Left renal cortex interstitium (tissue), 4 donors: ENCODE measurements at places on chromosomes 4 and X.
A peak's percentile ranks its signal among the peaks of the same experiment; 100 is the strongest.

GRCh38 chr4:141486375-141486997 lies 149.9 kb upstream of the IL15 start:
- no peak for DNase-seq

DNA sequence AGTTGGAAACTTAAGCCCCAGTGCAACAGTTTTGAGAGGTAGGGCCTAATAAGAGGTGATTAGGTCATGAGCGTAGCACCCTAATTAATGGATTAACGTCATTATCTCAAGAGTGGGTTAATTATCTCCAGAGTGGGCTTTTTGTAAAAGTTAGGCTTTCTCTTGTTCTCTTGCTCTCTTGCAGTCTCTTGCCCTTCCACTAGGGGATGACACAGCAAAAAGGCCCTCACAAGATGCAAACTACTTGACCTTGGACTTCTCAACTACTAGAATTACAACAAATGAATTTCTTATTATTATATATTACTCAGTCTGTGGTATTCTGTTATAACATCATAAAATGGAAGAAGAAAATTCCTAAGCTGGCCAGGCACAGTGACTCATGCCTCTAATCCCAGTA lies 22.1 kb upstream of the NDST3 start:
- DNase-seq, result no peak

GRCh38 chrX:80749404-80749803 lies 60.3 kb downstream of the BRWD3 start:
- no peak for DNase-seq

DNA sequence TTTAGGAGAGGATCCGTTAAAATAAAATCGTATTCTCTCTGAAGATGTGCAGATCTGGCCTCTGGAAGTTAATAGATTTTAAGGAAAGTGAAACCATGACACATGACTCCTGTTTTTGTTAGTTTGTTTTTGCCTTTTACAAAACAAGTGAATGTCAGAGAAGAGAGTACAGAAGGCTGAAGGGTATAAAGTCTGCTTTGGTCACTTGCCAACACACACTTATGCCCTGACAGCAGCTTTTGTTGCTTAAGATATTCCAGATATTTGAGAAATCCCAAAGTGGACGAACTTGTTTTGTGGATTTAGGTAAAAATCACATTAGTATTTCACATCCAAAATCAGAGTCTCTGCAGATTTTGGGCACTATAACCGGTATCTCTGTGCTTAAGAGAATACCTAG lies 192.4 kb upstream of the RASGEF1B start:
- no peak for DNase-seq

DNA sequence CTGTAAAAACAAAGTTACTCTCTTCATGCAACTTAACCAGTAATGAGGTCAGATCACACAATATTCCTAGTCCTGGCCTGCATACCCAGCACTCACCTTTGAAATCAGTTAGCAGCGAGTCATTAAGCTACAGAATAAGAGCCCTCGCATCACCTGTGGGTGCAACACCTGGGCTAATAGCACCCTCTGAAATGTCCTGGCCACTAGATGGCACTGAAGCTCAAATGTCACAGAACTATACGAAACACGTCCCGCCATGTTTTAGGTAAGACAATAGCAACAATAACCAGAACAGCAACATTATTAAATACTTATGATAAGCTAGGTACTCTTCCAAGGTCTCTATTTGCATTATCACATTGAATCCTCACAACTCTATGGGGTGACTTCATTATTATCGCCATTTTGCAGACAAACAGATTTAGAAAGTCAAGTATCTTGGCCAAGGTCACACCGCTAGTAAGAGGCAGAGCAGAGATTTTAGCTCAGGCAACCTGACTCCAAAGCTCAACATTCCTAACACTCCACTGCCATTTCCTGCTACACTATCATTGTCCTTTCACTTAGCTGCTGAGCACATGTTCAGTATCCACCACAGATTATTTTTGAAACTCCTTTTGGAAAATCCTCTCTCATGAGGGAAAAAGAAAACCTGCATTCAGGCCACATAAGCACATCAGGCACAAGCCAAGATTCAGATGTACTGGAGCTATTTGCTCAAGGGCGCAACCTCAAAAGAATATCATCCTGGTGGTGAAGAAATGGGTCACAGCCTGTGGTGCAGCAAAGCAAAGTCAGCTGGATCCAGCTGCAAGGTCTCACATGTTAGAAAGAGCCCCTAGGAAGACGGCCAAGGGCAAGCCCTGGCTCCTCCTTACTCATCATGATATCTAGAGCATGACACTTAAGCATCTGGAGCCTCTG lies 59.5 kb upstream of the KDR start:
- DNase-seq, result no peak

GRCh38 chr4:83516042-83516772 lies 19.7 kb upstream of the GPAT3 start:
- DNase-seq, result no peak

DNA sequence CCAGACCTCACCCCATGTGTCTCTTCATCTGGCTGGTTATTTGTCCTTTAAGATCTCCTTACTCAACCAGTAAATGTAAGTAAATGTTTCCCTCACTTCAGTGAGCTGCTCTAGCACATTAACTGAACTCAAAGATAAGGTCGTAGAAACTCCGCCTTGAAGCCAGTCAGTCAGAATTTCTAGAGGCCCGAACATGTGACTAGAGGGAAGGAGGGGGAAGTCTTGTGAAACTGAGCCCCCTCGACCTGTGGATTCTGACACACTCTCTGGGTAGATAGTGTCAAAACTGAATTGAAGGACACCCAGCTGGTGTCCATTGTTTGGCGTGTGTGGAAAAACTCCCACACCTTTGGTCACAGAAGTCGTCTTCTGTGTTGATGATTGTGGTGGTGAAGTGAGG lies 933.9 kb downstream of the ADGRL3 start:
- no peak for DNase-seq

DNA sequence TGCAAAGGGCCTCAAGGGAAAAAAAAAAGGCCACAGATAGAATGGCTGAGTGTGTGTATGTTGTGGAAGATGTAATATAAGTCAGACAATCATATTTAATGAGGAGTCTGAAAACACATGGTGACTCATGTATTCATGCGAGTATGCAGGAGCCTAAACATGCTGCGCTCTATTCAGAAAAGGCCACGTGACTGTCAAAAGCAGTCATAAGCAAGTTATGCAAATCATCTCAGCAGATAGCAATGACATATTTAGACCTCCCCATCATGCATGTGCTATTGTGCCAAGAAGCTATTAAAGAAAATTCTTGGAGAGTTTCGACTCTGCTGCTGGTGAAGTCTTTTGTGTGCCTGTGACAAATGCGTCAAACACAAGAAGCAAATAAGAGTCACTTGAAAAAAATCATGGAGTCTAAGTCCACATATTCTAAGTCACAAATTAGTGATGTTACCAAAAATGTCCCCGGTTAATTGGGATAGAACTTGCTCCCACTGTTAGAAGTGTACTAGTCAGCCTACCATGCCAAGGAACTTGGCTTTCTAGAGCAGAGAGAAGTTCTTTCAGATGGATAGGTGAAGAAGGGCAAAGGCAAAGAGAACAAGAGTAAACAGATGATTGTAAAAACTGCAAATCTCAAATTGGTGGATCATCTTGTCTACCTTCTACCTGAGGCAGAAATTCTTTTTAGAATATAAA lies 5.0 kb downstream of the LNX1 start:
- no peak for DNase-seq

GRCh38 chrX:133390676-133391075 lies 24.6 kb downstream of the GPC4 start:
- DNase-seq, result no peak

GRCh38 chr4:82136161-82136801 lies 237.5 kb downstream of the HNRNPD start:
- DNase-seq, result no peak

DNA sequence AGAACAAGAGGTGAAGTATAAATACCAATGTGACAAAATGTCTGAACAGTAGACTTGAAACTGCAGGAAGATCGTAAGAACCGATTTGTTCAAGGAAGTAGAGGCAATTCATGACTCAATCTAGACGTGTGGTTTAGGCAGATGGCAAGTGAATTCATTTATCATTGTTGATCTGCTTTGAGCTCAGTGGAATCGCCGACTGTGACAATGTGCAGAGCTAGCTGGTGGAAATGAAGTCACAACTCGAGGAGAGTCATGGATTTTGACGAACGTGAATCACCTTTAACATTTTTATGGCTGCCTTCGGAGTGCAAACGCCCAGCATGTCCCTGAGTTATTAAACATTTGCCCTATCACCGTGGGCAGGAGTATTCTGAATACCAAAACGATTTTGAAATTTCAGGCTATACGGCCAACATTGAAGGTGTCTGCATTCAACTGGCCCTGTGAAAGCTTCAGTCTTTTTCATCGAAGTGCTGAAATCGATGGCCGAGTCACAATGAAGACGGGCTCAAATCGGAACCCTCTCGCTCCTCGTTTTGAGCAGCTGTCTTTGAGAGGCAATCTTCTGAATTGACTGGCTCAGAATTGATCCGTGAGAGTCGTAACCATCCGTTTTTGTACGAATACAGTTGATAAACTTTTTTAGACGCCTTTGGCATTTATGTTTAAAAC lies 689 bp upstream of the OGT start:
- peak; percentile 21 for DNase-seq

DNA sequence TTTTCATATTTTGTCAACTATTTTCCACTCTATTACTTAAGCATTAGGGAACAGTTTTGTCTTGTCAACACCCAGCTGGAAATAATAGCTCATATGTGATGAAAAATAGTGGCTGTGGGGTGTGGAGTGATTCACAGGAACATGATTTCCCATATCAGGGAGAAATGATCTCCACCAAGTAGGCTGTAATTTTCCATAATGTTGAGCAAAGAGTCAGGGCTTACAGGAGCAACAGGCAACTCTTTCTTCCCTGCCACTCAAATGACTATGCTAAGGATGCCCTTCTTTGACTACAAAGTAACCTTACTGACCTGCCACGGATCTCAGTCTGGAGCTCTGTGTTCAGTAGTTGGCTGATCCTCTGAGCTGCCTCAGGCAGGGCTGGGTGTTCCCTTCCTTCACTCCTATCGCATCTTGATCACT lies 90.0 kb upstream of the GATB start:
- no peak for DNase-seq

- no peak for DNase-seq
Observed at GRCh38 chr4:154367659-154368058, 123.9 kb downstream of the DCHS2 start.

- DNase-seq, result no peak
Observed at GRCh38 chr4:138034871-138035270, 207.3 kb downstream of the SLC7A11 start.

DNA sequence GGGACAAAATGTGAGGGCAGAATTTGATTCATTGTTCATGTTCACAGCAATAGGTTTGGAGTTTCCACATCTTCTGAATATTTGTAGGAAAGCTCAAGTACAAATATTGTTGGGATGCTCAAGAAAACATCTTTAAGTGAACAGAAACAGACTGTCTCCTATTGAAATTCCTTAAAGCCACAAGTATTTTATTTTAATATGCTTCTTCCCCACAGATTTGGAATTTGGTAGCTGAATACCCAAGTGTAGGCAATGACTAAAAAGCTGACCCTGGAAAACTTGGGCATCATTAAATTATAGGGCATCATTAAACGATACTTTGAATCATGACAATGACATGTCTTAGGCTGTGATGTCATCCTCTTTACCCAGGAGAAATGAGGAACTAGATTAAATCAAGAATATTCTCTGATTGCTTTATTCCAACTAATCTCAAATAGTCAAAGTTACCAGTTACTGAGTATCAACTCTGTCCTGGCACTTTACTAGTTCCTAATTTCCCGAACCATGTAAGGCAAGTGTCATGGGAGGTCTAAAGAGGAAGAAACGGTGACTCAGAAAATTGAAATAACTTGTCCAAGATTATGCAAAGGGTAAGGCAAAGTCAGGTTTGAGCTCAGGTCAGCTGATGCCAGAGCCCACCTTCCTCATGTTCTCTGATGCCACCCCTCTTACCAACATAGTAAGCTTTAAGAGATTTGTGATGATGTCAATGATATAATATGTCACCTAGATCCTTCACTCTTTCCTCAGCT lies 223.1 kb upstream of the LEF1 start:
- DNase-seq, result no peak

DNA sequence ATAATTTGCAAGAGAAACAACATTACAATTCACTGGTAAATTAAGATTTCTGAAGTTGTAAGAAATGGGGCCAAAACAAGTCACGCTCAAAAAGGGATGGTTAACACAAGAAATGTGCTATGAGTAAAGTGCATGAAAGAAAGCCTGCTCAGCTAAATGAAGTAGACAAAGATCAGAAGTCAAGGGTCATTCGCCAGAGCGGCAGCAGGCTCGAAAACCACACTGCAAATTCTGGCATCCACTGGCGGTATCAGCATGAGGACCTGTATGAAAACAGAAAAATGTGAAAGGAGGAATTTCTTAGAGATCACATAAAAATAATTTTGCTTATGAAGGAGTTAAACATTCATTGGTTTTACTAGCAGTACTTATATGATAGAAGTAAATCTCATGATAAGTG lies 49.6 kb downstream of the FBXL5 start:
- DNase-seq, result no peak
